ENCODE measurements at places on chromosomes 12 and 14.
A peak's percentile ranks its signal among the peaks of the same experiment; 100 is the strongest.

- no peak for DNase-seq
These were observed 59.1 kb upstream of the PTGR2 start for GRCh38 chr14:73792481-73792880.

- no peak for DNase-seq
These were observed 28.8 kb upstream of the HIGD1C start for GRCh38 chr12:50923361-50924130.

- no peak for DNase-seq
These were observed 148.3 kb downstream of the CRADD start for GRCh38 chr12:93825501-93825888.

- DNase-seq = peak; percentile 48
These were observed 23.6 kb downstream of the TRHDE start for GRCh38 chr12:72295744-72296143.

GRCh38 chr14:37723515-37723914 is 128.1 kb downstream of the TTC6 start:
- no peak for DNase-seq

DNA sequence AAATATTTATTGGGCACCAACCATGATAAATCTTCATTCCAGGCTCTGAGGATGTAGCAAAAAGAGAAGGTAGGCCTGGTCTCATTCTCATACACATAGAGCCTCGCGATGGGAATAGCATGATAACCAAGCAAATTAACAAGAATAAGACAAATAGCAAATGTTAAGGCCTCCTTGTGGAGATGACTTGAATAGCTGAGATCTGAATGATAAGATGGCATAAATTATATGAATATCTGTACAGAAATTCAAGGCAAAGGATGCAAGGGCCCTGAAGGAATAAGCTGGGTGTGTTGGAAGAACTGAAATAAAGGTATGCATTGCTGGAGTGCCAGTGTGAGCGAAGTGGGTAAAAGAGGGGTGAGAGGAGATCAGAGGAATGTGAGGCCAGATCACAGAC is 114.8 kb downstream of the ALX1 start:
- DNase-seq = no peak

DNA sequence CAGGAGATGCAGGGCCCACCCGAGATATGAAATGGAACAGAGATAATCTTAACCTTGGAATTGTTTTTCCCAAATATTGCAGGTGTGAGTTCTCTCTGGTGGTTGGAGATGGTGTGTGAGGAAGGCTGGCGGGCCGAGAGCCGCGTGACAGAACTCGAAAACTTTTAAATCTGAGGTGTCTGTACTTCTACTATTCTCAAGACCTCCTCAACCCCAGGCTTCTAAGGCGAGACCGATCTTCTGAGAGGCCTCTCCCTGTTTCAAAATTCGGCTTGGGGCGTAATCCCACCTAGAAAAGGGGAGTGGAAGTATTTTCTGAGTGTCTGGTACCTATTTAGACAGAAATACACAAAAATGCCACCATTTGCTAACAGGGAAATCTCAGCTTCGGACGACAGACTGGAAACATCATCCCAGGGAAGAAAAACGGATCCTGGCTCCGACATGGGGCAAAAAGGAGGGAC is 611 bp downstream of the SARNP start:
- DNase-seq = no peak

GRCh38 chr12:127343940-127344339 is 923.0 kb upstream of the TMEM132C start:
- DNase-seq = no peak

DNA sequence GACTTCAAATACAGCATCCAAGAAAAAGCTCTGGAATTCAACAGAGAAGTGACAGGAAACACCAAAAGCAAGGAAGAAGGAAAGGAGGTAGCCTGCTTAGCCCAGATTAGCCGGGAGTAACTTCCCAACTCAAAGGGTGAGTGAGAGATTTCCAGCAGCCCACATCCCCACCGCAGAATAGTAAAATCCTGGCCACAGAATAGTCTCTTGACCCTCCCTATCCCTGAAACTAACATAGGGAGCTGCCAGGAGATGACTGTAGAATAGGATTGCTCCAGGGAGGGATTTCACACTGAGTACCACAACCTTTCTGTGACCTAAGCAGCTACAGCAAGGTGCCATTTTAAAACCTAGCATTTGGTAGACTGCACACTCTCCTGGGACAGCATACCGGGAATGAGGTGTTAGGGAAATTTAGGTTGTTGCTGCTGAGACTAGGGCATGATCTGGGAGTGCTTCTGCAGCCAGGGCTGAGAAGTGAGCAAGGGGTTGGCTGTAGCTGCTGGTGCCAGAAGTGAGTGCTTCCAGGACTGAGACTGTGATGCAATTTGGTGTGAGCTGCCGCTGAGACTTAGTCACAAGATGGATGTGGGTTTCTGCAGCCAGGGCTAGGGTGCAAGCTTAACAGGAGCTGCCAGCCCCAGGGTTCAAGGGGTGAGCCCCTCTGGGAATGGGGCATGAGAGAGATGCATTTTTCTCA is 66.0 kb downstream of the TMTC3 start:
- peak; percentile 39 for DNase-seq

DNA sequence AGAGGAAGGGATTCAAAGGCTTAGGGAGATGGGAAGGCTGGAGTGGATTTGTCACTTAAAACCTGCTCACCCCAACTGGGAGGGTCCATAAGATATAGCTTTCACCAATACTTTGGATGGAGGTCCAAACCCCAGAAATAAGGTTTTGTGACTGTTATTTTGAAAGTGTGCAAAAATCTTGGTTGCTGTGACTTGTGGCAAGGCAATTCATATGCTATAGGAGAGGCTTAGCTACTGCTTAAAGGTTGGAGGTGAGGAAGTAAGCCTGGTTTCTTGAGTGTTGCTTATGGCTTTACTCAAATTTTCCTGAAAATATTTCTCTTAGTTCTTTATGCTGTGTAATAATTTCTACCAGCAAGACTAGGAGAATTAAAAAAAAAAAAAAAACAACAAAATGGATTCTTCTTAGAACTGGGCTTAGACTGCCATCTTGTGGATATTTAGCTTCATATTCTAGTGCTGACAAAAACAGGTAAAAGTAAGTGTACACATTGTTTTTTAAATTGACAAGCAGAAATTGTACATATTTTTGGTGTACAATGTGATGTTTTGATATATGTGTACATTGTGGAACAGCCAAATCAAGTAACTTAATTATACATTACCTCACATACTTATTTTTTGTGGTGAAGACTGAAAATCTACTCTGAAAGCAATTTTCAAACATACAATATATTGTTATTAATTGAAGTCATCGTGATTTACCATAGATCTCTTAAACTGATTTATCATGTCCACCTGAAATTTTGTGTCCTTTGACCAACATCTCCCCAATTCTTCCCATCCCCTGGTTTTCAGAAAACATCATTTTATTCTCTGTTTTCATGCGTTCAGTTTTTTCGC is 23.0 kb downstream of the PDE6H start:
- peak; percentile 36 for DNase-seq

- DNase-seq = no peak
These were observed 19.6 kb downstream of the NAP1L1 start for GRCh38 chr12:76064904-76065303.

DNA sequence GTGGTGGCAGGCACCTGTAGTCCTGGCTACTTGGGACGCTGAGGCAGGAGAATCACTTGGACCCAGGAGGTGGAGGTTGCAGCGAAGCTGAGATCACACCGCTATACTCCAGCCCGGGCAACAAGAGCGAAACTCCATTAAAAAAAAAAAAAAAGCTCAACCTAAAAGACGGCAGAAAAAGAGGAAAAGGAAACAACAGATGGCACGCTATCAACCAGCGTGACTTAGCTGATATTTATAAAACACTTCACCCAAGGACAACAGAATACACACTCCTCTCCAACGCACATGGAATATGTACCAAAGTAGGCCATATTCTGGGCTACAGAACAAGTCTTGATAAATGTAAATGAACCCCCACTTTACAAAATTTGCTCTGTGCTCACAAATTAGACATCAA is 34.0 kb upstream of the CLMN start:
- DNase-seq = no peak

GRCh38 chr12:45768194-45768593 is 38.7 kb downstream of the ARID2 start:
- no peak for DNase-seq

DNA sequence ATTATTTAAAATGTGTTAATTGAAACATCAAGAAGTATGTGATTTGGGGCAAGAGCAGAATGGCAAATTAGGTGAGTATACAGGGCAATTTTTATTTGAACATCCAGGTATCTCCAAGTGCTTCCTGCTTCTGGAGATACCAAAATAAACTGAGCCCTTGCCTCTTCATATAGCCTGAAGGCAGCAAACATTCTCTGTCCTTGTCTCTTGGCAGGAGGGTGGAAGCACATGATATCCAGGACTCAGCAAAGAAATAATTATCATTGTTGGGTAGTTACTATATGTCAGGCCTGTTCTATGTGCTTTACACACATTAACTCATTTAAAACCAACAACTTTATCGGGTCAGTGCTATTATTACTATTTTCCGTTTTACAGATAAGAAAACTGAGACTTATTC is 12.5 kb downstream of the LIN7A start:
- no peak for DNase-seq

- DNase-seq = no peak
These were observed 12.3 kb downstream of the TMEM30B start for GRCh38 chr14:61268812-61269211.

DNA sequence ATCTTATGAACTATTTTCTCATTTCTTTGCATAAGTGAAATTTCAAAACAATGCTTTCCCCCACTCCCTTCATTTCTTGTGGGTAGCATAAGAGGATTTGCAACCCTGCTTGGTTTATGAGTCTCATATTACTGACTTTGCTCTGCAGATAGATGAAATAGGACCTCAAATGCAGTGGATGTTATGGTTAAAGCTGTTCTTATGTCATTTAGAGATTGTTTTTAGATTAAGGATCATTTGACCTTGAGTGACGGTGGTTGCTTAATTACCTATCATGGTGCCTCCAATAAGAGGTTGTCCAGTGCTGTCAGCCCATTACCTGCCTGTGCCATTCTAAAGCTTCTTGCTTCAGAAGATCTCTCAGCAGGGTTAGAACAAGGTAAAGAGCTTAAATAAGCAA is 351.4 kb upstream of the ATP2B1 start:
- DNase-seq = no peak

DNA sequence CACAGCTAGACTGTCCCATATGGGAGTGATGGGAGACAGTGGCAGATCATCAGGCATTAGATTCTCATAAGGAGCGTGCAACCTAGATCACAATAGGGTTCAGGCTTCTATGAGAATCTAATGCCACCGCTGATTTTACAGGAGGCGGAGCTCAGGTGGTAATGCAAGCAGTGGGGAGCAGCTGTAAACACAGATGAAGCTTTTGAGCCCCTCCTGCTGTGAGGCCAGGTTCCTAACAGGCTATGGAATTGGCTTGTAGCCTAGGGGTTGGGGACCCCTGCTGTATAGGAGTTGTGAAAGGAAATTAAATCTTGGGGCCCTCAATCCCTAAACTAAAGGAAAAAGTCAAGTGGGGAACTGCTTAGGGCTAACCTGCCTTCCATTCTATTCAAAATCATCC is 29.6 kb downstream of the ADIPOR2 start:
- DNase-seq = no peak

- DNase-seq = no peak
These were observed 15.6 kb upstream of the SMAGP start for GRCh38 chr12:51285843-51286242.

DNA sequence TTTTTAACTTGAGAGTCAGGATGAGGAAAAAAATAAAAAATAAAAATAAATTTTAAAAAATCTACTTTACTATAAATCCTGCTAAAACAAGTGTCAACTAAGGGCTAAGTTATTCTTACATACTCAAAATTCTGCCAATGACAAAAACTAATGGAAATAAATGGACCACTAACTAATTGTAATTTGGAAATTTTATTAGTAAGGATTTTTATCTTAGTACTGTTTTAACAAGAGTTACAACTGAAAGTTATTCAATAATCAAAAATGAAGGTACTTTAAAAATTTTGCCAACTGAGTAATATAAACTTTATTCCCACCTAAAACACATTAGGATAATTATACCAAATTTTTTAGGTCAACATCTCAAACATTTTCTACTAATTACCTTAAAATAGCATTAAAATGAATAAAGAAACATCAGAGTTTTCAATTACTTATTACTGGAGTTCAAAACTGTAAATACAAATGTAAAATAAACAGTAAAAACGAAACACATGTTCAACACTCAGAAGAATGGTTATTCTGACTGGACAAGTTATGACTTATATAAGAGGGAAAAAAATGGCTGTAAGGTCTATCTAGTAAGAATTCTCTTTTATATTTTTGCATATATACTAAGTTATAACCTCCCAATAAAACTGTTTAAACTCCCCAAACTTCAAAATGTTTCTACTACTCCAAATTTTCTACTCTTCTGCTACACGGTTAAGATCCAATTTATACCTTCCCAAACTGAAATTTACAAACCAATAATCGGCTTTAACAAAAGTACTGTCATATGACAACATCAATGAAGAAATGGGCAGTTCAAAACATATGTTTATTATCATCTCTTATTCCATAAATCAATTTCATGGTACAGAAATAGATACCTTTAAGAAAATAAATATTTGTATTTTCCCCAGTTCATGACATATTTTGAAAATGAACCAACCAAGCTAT is 2.7 kb downstream of the HECTD1 start:
- no peak for DNase-seq

DNA sequence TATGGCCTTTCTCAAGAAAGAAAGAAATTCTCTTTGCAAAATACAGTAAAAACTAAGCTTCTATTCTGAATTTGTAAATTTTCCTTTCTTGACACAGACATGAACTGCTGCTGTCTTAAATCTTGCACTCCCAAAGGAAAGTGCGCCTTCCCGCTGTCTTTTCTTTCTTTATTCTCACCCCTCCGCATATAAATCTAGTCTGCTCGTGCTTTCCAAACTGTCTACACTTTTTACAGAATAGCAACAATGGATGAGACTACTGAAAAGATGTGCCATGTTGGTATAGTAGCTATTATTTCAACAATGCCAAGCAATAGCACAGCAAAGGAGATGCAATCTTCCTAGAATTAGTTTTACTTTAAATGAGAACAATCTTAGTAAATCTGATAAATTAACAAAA is 328.8 kb upstream of the PDE3A start:
- DNase-seq = no peak

GRCh38 chr14:68968721-68969120 is 10.4 kb downstream of the ACTN1 start:
- DNase-seq = no peak

GRCh38 chr12:67437011-67437410 is 167.9 kb downstream of the CAND1 start:
- DNase-seq = no peak

- no peak for DNase-seq
These were observed 28.9 kb upstream of the EGLN3 start for GRCh38 chr14:33979613-33980276.

DNA sequence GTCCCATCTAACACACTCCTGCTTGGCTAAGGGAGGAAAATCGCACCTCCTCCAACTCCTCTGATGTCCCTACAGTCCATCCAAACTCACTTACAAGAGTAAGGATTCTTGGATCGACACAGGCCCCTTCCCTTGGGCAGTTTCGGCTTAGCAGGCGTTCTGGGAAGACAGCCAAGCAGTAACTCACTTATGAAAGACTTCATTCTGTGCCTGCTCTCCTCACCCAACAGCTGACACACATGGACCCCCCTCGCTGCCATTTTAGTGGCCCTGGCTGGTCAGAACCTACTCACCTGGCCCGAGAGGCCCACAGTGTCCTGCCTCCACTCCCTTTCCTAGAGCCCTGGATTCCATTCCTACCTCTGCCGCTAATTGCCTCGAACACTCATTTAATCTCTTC is 52.3 kb upstream of the BCL2L14 start:
- DNase-seq = no peak

- DNase-seq = no peak
These were observed 123.1 kb upstream of the KRR1 start for GRCh38 chr12:75634244-75635222.

Data from BJ (cell line).